ENCODE measurements at places on chromosomes 16 and 17.

DNA sequence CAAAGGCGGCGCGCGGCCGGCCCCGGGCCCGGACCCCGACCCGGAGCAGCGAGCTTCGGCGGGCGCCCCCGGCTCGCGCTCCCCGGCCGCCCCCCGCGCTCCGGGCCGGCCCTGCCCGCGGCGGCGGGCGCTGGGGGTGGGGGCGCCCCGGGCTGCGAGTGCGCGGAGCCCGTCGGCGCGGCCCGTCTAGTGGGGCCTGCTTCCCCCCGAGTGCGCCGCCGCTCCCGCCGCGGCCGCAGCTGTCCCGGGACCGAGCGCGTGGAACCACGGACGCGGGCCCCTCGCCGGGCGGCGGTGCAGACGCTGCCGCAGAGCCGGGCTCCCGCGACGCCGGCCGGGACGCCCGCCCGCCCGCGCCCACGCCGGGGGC, 308 bp downstream of the ADCY9 start:
- no peak for DNase-seq

- no peak for DNase-seq
These were observed 3.2 kb downstream of the PDE6G start for GRCh38 chr17:81652906-81653771.

DNA sequence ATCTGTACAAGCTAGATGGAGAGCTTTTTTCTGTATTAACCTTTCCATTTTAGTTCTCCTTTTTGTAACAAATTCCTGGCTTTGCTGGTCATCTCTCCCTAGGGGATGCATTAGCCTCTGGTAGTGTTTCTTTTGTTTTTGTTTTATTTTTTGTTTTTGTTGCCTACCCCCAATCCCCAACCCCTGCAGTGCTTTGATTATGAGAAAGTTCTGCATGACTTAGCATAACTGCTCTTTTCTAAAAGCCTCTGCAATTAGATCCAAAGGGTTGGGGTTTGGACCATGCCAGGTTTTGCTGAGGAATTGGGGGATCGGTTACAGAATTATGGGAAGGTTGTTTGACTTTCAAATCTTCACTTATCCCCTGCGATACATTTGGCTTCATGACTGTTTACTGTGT, 98.2 kb downstream of the ADAMTS18 start:
- peak; percentile 69 for DNase-seq

DNA sequence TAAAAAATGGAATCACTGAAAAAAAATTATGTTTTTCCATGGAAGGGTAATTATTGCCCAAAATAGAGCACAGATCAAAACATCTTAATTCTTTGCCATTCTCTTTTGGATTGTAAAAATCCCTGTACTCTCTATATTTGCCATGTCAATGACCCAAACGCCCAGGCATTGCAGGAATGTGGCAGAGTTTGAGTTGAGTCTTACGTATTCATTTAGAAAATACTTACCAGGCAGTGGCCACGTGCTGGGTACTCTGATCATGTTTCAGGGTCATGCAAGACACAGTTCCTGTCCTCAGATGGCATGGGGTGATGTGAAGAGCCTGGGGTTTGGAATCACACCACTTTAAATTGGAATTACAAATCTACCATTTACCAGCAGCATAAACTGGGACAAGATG, 267.7 kb downstream of the ABCC12 start:
- DNase-seq = no peak

DNA sequence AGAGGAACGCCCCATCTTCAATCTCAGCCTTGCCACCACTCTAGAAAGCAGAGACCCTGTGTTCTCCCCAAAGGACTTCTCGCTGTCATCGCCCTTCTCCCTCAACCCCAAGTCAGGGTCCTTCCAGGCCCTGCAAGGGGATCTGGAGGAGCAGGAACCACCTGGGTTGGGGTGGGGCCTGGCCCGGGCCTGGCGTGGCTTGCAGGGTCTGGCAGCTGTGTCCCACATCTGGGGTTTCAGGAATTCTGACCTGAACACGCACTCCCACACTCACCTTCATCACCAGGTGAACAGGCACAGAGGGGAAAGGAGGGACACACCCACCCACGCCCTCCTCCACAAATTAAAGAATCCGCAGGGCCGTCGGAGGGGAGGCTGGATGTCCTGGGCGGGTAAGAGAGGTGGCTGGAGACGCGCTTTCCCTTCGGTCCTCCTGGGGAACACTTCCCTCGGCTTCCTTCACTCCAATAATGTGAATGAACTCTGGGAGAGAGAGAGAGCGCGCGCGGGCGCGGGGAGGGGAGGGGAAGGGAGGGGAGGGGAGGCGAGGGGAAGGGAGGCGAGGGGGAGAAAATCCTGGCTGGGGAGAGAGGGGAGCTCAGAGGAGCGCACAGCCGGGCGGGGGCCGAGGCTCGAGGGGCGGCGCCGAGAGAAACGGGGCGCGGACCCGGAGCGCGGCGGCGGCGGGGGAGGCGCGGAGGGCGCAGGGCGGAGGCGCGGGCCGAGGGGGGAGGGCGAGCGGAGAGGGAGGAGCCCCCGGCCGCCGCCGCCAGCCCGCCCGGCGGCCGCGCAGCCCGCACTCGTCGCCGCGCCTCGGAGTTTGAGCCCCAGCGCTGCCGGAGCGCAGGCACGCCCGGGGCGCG, at the start of gene CACNG4:
CACNG4 (plus strand) TSS at position 799 of the 863 bp plus-strand sequence. CDS start 205 bp downstream, outside the sequence.
- peak; percentile 87 for DNase-seq

DNA sequence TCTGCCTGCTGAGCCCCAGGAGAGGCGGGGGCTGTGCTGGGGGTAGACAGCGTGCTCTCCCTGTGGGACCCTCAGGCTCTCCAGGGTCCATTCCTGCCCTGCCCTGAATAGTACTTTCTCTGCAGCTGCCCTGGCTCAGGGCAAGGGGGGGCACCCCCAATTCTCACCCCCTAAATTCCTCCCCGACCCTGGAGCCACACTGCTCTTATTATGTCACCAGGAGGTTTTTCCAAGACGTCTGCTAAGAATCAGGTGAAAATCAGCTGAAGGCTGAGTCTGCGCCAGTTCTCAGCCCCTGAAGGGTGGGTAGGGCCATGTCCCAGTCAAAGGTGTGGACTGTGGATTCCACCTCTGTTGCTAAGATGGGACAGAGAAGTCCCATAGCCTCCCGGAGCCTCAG, 49.9 kb upstream of the MAP3K14 start:
- DNase-seq = no peak

DNA sequence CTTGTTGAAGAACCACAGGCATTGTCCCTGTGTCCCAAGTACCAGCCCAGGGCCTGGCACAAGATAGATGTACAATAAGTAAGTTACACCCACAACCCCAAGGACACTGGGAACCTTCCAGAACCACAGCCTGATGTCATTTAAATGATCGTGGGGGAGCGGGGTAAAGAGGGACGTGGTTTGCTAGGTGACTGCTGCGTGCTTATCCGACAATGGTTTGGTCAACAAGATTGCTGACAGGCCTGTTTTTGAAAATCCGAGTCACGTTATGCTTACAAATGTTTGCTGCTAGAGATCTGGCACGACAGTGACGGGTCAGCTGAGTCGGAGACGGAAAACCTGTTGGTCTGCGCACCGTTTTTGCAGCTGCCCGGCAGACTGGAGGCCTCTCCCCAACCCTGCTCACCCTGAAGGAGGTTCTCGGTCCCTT, 22.8 kb downstream of the COTL1 start:
- no peak for DNase-seq

All from NCI-H69 (cell line).